ENCODE measurements at places on chromosomes 16 and 17. TPM values are rescaled to one million over a fixed set of nuclear protein-coding genes. Genes with fewer than 3 reads are reported as not detected.
A peak's percentile ranks its signal among the peaks of the same experiment; 100 is the strongest.

The RPH3AL gene
- 4.6 TPM for total RNA-seq

The ABCC12 gene
- not detected for total RNA-seq

The SLC6A2 gene
- not detected for total RNA-seq

The SLFN12 gene
- 11.7 TPM for total RNA-seq

- DNase-seq = no peak
- no peaks in the 10 kb centered on the region for H3K27me3 ChIP-seq
- H3K36me3 ChIP-seq = no peaks in the 10 kb centered on the region
- H3K4me3 ChIP-seq = no peak overlapping the region
- H3K27ac ChIP-seq = no peak overlapping the region
Measured at GRCh38 chr16:88349903-88350900, 32.6 kb upstream of the ZNF469 start.

GRCh38 chr17:50837980-50838954 is 2.9 kb downstream of the WFIKKN2 start:
- H3K4me3 ChIP-seq = no peak overlapping the region
- peaks cover 12% of the 10 kb centered on the region for H3K27me3 ChIP-seq
- no peak for DNase-seq
- no peak overlapping the region for H3K27ac ChIP-seq
- peaks cover 2% of the 10 kb centered on the region for H3K4me1 ChIP-seq

DNA sequence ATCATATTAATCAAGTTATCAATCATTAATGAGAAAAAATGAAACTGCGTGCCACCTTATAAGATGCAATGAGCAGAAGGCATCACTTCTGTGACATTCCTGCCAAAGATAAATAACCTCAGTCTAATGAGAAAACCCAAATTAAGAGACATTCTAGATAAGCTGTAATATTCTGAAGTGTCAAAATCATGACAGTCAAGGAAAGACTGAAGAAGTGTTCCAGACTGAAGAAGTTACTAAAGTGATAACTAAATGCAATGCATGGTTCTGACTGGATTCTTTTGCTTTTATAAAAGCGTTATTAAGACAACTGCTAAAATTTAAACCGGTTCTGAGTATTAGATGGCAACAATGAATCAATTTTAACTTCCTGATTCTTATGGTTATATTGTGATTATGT is 30.9 kb downstream of the BRIP1 start:
- DNase-seq = no peak
- no peak overlapping the region for H3K4me3 ChIP-seq
- peaks cover 19% of the 10 kb centered on the region for H3K36me3 ChIP-seq
- H3K27me3 ChIP-seq = no peaks in the 10 kb centered on the region

GRCh38 chr17:65749479-65749878 is 188.0 kb upstream of the AXIN2 start:
- no peaks in the 10 kb centered on the region for H3K36me3 ChIP-seq
- H3K4me1 ChIP-seq = peaks cover 22% of the 10 kb centered on the region
- no peak overlapping the region for H3K4me3 ChIP-seq
- peaks cover 10% of the 10 kb centered on the region for H3K27me3 ChIP-seq
- no peak overlapping the region for H3K27ac ChIP-seq

DNA sequence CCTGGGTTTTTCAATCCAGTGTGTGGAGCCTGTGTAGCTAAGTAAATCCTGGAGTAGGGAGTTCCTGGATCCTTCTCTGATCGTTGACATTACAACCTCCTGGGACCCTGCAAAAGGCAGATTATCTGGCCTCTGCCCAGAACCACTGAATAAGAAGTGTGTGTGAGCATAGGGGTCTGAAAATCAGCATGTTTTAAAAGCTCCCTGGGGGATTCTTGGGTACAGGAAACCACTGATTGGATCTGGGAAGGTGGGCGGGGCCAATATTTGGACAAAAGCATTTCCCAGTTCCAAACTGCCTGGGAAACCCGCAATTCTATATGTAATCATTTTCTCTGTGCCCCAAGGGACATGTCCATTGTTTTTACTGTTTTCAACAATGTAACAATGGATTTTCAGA is 27.2 kb upstream of the BEAN1 start:
- H3K4me1 ChIP-seq = no peaks in the 10 kb centered on the region
- H3K27ac ChIP-seq = no peak overlapping the region
- DNase-seq = no peak
- peaks cover 6% of the 10 kb centered on the region for H3K27me3 ChIP-seq
- H3K4me3 ChIP-seq = no peak overlapping the region
- no peaks in the 10 kb centered on the region for H3K36me3 ChIP-seq

- no peak overlapping the region for H3K4me3 ChIP-seq
- H3K4me1 ChIP-seq = no peaks in the 10 kb centered on the region
- H3K36me3 ChIP-seq = no peaks in the 10 kb centered on the region
- DNase-seq = no peak
- no peaks in the 10 kb centered on the region for H3K27me3 ChIP-seq
Measured at GRCh38 chr16:49416001-49416675, 42.5 kb downstream of the C16orf78 start.

DNA sequence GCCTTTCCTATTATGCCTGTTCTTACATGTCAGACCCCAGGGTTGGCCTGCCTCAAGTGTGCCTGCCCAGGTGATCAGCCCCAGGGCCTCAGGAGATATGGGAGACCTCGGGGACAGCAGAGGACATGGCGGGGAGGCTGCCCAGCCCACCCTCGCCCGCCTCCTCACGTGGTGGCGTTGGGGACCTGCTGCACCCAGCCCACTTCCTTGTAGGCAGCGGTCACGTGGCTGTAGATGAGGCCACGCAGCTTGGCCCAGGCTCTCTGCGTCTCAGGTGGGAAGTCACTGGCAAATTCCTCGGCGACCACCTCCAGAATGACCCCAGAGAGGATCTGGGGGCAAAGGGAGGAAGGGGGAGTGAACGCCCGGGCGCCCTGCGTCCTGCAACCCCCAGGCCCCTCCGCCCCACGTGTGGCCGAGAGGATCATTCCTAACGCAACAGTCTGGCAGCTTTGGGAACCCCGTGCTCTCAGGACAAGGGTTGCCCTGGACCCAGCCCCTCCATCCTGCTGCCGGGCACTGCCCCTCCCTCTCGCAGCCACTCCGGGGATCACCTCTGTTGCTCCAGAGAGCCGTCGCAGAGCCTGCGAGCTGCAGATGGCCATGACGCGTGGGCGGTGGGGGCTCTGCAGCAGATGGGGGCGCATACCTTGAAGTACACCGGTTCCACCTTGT is 6.6 kb downstream of the CYGB start:
- peaks cover 6% of the 10 kb centered on the region for H3K27me3 ChIP-seq
- peaks cover 16% of the 10 kb centered on the region for H3K4me1 ChIP-seq
- H3K27ac ChIP-seq = no peak overlapping the region
- H3K4me3 ChIP-seq = no peak overlapping the region

GRCh38 chr16:70158261-70158939 is 15.2 kb upstream of the CLEC18C start:
- H3K27ac ChIP-seq = no peak overlapping the region
- H3K27me3 ChIP-seq = no peaks in the 10 kb centered on the region
- peaks cover 23% of the 10 kb centered on the region for H3K36me3 ChIP-seq
- DNase-seq = no peak
- H3K4me1 ChIP-seq = no peaks in the 10 kb centered on the region

DNA sequence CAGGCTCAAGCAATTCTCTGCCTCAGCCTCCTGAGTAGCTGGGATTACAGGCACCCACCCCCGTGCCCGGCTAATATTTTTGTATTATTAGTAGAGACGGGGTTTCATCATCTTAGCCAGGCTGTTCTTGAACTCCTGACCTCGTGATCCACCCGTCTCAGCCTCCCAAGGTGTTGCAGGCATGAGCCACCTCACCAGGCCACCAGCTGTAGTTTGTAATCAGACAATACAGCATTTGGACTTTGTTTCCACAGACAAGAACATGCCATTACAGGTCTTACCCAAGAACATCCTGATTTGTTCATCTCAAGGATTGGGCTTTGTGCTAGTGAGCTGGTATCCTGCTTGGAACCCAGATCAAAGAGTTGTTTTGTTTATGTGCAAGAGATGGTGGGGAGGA is 30.1 kb downstream of the C17orf100 start:
- H3K36me3 ChIP-seq = no peaks in the 10 kb centered on the region
- H3K4me3 ChIP-seq = no peak overlapping the region
- H3K27ac ChIP-seq = no peak overlapping the region

- H3K4me3 ChIP-seq = no peak overlapping the region
- H3K27ac ChIP-seq = no peak overlapping the region
- no peak for DNase-seq
- no peaks in the 10 kb centered on the region for H3K27me3 ChIP-seq
Measured at GRCh38 chr16:63880948-63881347, 1240.9 kb downstream of the CDH11 start.

DNA sequence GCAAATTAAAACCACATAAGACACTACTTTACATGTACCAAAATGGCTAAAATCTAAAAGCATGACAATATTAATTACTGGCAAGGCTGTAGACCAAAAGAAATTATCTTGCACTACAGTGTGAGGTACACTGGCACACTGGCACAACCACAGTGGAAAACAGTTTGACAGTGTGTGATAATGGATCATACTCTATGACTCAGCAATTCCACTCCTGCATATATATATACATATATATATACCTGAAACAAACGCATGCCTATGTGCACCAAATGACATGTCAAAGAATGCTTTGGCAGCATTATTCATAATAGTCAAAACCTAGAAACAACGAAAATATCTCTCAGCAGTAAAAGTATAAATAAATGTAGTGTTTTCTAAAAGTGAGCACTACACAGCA is 4.6 kb upstream of the DYNLRB2 start:
- H3K36me3 ChIP-seq = peaks cover 11% of the 10 kb centered on the region
- no peak overlapping the region for H3K4me3 ChIP-seq
- DNase-seq = no peak
- H3K27me3 ChIP-seq = peaks cover 16% of the 10 kb centered on the region
- no peak overlapping the region for H3K27ac ChIP-seq
- peaks cover 29% of the 10 kb centered on the region for H3K4me1 ChIP-seq

DNA sequence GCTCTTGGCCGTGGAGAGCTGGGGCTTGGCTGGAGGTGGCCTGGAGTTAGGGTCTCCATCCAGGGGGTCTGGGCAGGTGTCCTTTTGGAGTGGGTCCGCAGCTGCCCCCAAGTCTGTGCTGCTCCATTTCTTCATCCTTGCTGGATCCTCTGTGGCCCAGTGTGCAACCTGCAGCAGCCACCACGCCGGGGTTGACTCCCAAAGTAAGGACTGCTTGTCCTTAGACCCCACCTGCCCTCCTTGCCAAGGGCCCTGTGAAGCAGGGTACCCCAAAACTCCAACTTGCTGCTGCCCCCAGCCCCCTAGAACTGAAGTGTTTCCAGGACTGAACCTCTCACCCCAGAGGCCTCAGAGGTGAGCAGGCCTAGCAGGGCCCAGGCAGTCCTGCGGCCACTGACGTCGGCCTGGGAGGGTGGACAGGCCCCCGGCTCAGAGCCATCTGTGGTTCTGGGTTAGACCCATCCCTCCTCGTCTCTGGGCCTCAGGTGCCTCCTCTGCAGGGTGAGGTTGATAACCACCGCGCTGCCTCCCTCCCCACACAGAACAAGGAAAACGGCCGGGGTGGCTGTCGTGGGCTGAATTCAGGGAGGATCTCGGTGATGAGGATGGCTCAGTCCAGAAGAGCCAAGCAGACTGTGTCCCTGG is 16.9 kb downstream of the TRPV1 start:
- no peak overlapping the region for H3K27ac ChIP-seq
- no peaks in the 10 kb centered on the region for H3K4me1 ChIP-seq
- no peaks in the 10 kb centered on the region for H3K27me3 ChIP-seq
- H3K4me3 ChIP-seq = no peak overlapping the region

DNA sequence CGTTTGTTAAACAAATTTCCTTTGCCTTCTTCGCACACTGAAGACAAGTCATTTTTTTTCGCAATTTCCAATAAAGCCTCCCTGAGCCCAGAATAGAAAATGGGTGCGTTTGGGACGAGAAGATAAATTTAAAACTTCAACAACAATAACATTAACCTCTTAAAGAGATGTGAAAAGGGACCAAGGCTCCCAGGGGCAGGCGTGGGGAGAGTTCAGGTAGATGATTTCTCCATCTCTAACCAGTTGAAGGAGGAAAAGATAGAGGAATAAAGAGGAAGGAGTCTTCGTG is 1.3 kb upstream of the HOXB4 start:
- peaks cover 65% of the 10 kb centered on the region for H3K4me1 ChIP-seq
- no peak overlapping the region for H3K27ac ChIP-seq
- peak overlapping the region; percentile 86 for H3K4me3 ChIP-seq
- no peak for DNase-seq
- peaks cover 14% of the 10 kb centered on the region for H3K36me3 ChIP-seq

GRCh38 chr16:88658714-88659113 is 4.2 kb downstream of the MVD start:
- H3K27me3 ChIP-seq = no peaks in the 10 kb centered on the region
- H3K4me3 ChIP-seq = no peak overlapping the region
- H3K4me1 ChIP-seq = peaks cover 15% of the 10 kb centered on the region
- peaks cover 8% of the 10 kb centered on the region for H3K36me3 ChIP-seq
- no peak overlapping the region for H3K27ac ChIP-seq

GRCh38 chr17:8176197-8176940 is at the start of gene TMEM107:
Gene TMEM107 (minus strand): TSS chr17:8176380. CDS start chr17:8176286, 94 bp downstream.
- H3K4me1 ChIP-seq = peaks cover 57% of the 10 kb centered on the region
- DNase-seq = peak; percentile 93
- peak within 1 kb of the TSS; percentile 92 for H3K27ac ChIP-seq
- H3K4me3 ChIP-seq = peak within 1 kb of the TSS; percentile 95
- H3K27me3 ChIP-seq = peaks cover 3% of the 10 kb centered on the region

DNA sequence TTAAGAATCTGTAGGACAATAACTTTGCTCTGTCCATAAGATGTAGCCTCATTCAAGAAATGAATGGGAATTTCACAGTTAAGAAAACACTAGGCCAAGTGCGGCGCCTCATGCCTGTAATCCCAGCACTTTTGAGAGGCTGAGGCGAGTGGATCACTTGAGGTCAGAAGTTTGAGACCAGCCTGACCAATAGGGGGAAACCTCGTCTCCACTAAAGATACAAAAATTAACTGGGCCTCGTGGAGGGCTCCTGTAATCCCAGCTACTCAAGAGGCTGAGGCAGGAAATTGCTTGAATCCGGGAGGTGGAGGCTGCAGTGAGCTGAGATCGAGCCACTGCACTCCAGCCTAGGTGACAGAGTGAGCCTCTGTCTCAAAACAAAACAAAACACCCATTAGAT is 19.9 kb upstream of the RSL1D1 start:
- no peak overlapping the region for H3K27ac ChIP-seq
- no peaks in the 10 kb centered on the region for H3K27me3 ChIP-seq
- H3K4me1 ChIP-seq = no peaks in the 10 kb centered on the region
- no peak for DNase-seq

DNA sequence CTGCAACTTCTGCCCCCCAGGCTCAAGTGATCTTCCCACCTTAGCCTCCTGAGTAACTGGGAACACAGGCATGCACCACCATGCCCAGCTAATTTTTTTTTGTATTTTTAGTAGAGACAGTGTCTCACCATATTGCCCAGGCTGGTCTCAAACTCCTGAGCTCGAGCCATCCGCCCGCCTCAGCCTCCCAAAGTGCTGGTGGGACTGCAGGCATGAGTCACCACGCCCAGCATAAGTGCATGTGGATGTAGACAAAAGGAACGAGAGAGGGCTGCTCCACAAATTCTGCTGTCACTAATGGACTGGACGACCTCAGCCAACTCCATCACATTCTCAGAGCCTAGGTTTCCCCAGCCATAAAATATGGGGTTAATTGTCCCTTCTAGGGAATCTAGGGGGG is 7.7 kb upstream of the SP2 start:
- no peak overlapping the region for H3K27ac ChIP-seq
- H3K4me1 ChIP-seq = peaks cover 37% of the 10 kb centered on the region
- no peak for DNase-seq
- H3K36me3 ChIP-seq = peaks cover 2% of the 10 kb centered on the region
- no peaks in the 10 kb centered on the region for H3K27me3 ChIP-seq

- peaks cover 2% of the 10 kb centered on the region for H3K27me3 ChIP-seq
- H3K27ac ChIP-seq = no peak overlapping the region
- no peak overlapping the region for H3K4me3 ChIP-seq
- no peaks in the 10 kb centered on the region for H3K36me3 ChIP-seq
- DNase-seq = no peak
- no peaks in the 10 kb centered on the region for H3K4me1 ChIP-seq
Measured at GRCh38 chr17:56149266-56150036, 3.8 kb upstream of the ANKFN1 start.

Data from activated CD4-positive, alpha-beta T cell treated with anti-CD3 and anti-CD28 coated beads, Interleukin-2, amount 10 ng/mL, durations not matched to agents 7 days and 5 days (primary cell).